ENCODE measurements at places on chromosomes 4 and X.

DNA sequence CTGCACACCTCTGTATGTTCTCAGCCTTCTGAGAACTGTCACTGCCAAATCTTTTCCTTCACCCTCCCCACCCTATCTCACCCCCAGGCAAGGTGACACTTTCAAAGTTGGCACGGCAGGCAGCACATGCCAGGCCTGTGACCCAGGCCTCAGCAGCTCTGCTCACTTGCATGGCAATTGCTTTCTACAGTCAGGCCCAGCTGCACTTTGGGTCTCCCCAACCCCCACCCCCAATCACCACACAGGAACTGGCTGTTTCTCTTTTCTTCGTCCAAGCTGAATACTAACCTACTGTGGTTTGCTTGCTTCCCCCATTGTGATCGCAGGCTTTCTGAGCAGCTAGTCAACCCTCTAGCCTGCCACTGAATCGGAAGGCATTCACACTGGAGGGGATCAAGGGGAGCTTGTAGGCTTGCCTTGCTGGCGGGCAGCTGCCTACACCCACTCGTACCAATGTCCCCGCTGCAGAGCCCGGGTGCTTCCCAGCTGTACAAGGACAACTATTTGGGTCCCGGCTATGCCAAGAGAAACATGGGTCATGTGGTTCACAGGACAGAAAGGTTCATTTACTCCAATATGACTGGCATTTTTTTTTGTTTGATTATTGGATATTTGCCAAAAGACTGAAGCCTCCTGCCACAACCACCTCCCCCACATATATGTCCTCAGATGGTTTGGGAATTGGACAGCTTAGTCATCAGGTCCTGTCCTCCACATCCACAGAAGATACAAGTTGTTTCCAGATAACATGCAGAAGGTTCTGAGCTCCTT is 28.1 kb downstream of the SLC25A43 start:
- DNase-seq = peak; percentile 20

DNA sequence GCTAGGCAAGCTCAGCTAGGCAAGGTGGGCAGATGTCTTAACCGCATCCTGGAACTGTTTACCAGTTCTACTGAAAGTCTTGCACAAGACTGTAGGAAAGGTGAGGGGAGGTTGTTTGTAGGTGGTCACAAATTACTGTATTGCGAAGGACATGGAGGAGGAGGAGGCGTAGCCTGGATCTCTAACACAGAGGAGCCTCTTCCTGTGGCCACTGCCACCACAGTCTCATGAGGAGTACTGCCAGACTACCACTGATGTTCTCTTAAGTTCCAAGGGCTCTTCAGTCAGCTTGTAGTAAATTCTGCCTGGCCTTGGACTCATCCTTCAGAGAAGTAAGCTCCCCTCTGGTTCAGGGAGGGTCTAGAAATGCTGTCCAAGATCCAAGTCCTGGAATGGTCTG is 258.6 kb downstream of the FAT4 start:
- DNase-seq = no peak

- no peak for DNase-seq
These were observed 90.3 kb upstream of the GK2 start for GRCh38 chr4:79498282-79498681.

DNA sequence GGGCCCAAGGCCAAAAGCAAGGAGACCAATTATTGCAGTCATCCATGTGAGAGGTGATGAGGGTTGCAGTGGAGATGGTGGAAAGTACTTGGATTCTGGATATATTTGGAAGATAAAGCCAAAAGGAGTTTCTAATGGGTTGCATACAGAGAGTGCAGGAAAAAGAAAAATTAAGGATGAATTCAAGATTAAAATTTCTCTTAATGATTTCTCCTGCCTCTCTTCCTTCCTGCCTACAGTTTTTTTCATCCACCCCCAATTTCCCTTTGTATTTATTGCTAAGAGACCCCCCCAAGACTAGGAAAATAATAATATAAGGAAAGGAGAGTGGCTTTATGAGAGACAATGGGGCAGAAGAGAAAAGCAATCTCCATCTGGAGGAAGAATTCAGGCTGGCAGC is 8.6 kb upstream of the FGF5 start:
- DNase-seq = no peak

GRCh38 chr4:35253331-35253730 is 991.0 kb downstream of the ARAP2 start:
- DNase-seq = no peak

DNA sequence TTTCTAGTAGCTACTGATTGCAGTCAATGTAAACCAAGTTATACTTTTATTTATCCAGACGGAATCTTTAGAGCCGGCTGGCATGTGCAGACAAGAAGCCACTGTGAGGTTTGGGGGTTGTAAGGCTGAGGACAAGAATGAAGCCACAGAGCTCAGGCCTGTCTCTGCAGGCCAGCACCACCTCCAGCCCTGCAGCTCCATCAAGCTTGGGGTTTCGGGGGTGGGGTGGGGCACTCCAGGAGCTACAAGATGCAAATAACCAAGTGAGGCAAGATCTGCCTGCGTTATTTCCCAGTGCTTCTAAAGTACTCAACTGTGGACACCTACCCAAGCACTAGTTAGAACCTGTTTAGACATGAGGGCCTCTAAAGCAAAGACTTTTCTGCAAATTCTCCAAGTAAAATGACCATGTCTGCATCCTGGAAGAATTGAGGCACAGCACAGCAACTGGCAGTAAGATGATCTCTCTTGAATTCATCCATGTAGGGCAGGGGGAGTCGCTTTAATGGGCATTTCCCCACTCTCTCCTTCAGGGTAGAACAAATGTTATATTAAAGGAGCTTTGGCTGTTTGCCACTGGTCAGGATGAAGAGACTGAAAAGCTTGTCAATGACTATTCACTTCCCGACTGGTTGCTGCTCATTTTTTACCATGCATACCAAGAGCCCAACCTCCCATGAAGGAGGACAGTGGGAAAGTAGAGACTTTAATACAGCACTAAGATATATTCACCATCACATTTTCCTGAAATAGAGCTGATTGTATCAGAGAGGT is 222.5 kb downstream of the MGST2 start:
- peak; percentile 17 for DNase-seq
